Caki2 (cell line): ENCODE measurements at places on chromosomes 6 and 20. TPM values are rescaled to one million over a fixed set of nuclear protein-coding genes. Genes with fewer than 3 reads are reported as not detected.

GRCh38 chr20:959996-960615 lies 42.0 kb downstream of the RSPO4 start:
- no peak for DNase-seq

GRCh38 chr6:126181173-126181741 lies 158.7 kb upstream of the CENPW start:
- DNase-seq = no peak

GRCh38 chr20:59184880-59185447 lies 21.3 kb downstream of the ZNF831 start:
- no peak for DNase-seq

- DNase-seq = peak; percentile 6
Measured at GRCh38 chr6:77462359-77463307, 658 bp downstream of the HTR1B start.

GRCh38 chr20:62367633-62368391 lies 700 bp upstream of the LAMA5 start:
- peak; percentile 28 for DNase-seq

DNA sequence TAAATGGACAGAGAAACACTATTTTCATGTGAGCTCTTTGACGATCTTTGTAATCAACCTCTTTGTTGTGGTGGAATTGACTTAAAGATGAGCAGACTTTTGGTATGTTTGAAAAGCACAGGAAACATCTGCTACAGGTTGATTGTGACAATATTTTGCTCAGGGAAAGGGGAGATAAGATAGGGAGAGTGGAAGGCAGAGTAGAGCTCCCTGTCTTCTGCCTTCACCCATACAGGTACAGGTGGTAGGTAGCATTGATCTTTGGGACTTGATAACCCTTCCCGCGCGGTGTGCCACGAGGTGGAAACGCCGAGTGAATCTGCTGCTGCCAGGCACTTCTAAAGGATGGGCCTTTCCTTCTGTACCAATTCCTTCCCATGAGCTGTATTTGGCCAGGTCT lies 183.6 kb downstream of the UTRN start:
- DNase-seq = no peak

DNA sequence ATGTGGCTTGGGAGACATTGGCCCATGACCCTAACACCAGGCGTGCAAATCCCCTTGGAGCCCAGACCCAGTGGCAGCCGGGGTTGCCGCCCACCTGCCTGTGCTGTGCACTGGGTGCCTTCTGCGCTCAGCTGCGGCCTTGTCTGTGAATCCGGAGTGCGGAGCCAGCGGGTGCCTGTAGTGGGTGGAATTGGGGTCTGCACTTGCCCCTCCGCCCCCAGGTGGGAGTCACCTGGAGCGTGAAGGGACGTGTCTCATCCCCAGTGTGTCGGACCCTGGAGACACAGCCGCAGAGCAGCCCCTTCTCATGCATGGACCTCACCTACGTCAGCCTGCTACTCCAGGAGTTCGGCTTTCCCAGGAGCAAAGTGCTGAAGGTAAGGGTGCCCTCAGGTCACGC lies 22.9 kb upstream of the PYGB start:
- DNase-seq = no peak

- no peak for DNase-seq
Measured at GRCh38 chr6:163377561-163377960, 37.0 kb upstream of the QKI start.

DNA sequence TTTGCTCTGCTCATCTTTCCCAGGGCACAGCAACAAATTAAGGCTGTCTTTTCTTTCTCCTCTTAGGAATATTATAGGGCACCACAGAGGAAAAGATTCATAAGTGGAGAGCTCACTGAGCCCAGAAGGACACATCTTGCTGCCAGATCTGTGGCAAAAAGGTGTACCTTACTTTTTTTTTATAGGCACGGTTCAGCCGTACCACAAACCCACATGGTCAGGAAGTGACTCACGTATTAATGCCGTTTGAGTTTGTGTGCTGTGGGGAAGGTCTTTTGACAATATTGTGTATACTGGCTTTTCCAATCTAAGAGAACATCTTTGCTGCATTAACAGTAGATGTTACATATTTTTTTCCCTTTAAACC lies 28.4 kb downstream of the PAQR8 start:
- DNase-seq = peak; percentile 60

DNA sequence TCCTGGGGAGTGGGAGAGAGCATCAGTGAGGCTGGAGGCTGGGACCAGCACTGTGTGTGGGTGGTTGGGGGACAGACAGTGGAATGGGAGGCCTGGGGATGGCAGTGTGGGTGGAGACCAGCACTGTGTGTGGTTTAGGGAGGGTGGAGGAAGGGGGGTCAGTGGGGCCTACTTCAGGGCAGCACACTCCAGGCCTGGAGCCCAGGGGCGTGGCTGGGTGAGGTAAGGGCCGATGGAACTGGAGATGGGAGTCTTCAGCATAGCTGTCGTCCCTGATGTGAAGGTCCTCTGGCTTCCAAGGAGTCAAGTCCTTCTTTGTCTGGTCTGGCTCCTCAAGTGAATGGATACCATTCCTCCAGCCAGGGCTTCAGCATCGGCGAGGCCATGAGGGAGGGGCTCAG lies 18.6 kb downstream of the KCNK17 start:
- no peak for DNase-seq

- DNase-seq = no peak
Measured at GRCh38 chr6:143585241-143585640, 73.7 kb upstream of the FUCA2 start.

DNA sequence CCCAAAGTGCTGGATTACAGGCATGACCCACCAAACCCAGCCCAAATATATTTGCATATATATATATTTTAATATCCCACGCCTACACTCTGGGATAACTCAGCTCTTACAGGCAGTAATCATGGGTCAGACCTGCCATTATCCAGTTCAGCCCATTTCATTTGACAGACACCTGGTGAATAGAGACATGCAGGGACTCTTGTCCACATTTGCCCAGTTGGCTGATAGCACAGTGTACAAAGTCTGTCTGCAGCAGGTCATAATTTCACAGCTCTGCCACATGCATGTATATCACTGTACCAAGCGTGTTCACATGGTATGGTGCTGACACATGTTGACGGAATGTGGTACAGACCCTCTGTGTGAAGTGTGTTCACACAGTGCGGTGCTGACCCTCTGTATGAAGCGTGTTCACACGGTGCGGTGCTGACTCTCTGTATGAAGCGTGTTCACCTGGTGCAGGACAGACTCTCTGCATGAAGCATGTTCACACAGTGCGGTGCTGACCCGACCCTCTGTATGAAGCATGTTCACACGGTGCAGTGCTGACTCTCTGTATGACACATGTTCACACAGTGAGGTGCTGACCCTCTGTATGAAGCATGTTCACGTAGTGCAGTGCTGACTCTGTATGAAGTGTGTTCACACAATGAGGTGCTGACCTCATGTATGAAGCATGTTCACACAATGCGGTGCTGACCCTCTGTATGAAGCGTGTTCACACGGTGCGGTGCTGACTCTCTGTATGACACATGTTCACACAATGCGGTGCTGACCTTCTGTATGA lies 10.3 kb upstream of the SERPINB1 start:
- DNase-seq = no peak

DNA sequence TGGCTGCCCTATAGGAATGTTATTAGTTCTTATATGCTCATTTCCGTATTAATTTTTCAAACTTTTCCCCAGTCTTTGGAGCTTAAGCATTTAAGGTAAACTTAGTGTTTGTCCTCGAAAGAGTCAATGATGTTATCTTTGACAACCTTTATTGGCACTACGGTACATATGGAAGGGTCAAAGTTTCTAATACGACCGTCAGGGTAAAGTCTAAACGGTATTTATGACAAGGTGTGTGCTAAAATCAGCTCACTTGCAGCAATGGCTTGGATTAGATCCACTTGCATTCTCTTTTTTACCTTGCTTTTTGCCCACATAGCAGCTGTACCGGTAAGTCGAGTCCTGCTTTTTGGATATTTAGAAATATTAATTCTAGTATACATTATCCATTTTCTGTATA lies at the start of gene MEP1A:
Gene MEP1A, plus strand, starts transcription at position 252 of the 400 bp plus-strand sequence. Its CDS starts 10 bp downstream, at position 262.
- no peak for DNase-seq

DNA sequence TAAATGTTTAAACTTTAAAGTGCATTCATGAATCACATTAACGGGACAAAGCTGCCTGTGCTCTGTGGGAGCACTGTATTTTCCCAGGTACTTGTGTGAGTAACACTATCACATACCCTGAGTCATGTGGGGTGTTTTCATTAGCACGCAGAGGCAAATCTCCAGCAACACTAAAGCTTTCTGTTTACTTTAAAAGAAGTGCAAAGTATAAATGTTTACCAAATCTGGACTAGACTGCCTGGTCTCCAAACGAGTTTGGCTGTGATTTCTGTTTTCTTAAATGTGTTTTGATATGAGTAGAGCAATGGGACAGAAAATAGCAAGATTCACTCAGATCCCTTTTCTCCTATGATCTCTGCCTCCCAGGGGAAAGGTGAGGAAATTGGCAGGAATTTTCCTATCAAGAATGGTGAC lies 28.8 kb upstream of the RIPPLY2 start:
- DNase-seq = peak; percentile 60

DNA sequence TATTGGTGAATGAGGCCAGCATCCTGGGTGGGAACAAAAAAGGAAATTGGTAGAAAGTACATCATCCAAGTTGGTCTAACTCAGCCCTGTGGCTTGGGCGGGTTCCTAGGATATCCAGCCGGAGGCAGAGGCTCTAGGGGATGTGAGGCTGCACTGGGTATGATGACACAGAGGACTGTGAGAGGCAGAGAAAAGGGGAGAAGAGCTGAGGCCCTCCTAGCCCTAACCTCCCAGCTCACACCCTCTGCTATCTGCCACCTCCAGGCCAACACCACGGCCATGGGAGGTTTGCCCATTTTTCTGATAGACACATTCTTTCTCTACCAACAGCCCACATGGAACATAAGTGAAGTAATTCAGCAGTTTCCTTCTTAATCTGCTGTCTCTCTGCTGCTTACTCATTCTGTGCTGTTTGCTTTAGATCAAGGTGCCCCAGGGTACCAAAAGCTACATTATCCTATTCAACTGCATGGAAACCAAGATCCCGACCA lies 284.4 kb downstream of the ESR1 start:
- DNase-seq = no peak

GRCh38 chr6:168240160-168240559 lies 79.4 kb downstream of the DACT2 start:
- no peak for DNase-seq

DNA sequence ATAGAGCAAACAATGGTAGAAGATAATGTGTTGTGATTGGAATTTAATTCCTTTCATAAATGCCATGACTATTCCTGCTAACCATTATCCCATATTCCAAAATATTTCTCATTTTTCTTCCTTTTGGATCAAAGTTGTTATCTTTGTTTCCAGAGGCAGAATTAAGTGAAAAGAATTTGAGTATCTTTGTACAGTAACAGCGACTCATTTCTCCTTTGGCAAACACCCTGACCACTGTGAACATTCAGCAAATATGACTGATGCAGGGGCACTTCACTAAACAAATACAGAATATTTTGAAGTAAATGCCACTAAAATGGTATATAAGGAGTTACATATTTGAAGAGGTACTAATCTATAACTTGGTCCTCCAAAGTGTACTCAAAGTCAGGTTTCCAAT lies 105.0 kb upstream of the LAMP5 start:
- DNase-seq = no peak

DNA sequence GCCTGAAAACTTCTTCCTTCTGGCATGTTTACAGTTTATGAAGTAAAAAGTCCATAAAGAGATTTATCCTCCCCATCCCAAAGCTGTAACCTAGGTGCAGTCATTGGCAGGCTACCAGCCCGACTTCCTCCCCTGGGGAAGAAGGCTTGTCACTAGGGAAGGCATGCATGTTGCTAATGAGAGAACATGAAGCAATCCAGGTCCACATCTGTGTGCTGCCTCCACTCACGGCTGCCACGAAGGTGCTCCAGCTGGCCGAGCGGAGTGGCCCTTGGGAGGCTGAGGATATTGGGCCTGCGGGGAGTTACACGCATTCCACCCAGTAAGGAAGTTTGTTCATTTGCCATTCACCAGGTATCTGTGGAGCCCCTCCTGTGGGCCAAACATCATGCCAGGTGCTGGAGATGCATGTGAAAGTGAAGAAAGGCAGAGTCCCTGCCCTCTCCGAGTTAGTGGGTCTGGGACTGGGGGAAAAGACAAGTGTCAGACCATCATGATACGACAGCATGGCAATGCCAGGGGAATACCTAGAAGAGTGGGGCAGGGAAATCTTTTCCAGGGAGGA lies 257.0 kb downstream of the NRN1 start:
- DNase-seq = no peak

GRCh38 chr20:24970754-24971153 lies 21.7 kb downstream of the CST7 start:
- no peak for DNase-seq

DNA sequence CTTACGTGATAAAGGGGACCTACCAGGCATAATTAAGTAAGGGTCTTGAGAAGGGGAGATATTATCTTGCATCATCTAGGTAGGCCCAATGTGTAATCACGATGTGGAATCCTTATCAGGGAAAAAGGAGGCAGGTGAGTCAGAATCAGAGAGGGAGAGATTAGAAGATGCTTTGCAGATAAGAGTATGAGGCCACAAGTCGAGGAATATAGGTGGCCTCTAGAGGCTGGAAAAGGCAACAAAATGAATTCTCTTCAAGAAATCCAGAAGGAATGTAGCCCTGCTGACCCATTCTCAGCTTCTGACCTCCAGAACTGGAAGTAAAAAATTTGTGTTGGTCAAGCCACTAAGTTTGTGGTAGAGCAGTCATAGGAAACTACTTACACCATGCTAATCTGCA lies 11.0 kb upstream of the ENPP4 start:
- no peak for DNase-seq

DNA sequence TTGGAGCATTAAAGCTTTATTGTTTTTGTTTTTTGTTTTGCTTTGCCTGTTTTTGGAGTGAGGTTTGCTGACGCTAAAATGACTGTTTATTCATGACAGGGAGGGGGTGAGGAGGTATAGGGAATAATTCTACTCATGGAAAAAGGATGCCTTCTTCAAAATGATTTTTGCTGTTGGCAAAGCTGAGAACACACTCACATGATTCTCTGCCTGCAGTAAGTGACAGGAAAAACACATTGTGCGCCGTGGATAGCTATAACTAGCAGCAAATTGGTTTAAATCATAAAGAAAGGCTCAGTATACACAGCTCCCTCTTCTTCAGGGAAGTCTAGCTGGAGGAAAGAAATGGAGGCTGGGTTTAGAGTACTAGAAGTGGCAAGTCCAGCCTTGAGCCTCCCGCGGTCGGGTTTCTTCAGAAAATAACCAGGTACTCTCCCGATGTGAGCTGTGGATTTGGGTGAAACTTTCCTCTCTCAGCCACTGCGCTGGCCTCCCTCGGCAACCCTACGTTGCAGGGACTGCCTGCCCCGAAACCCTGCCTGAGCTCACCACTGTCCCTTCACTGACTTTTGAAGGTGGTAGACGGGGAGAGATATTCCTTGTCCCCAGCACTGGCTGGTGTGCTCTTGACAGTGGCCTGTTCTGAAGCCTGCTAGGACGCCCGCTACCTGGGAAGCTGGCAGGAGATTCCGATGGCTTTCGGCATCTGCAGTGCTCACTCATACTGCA lies 278.2 kb downstream of the NRN1 start:
- no peak for DNase-seq

TXLNB gene
- not detected in 2 replicates for total RNA-seq

C6orf132 gene
- total RNA-seq = 1.6 and 7.2 TPM in 2 replicates

SLC25A27 gene
- 4.6 and 7.6 TPM in 2 replicates for total RNA-seq

BMP7 gene
- 0.24 TPM in 1 of 2 replicates, not detected in the other for total RNA-seq

ACTL10 gene
- total RNA-seq = 10.2 and 15.2 TPM in 2 replicates

ANKEF1 gene
- 3.7 and 7.1 TPM in 2 replicates for total RNA-seq

ABCF1 gene
- 29.5 and 30.5 TPM in 2 replicates for total RNA-seq

GGTLC1 gene
- not detected in 2 replicates for total RNA-seq
